Activated CD8-positive, alpha-beta T cell treated with anti-CD3 and anti-CD28 coated beads for 36 hours (primary cell): ENCODE measurements at places on chromosomes 16 and 17. TPM values are rescaled to one million over a fixed set of nuclear protein-coding genes. Genes with fewer than 3 reads are reported as not detected.

- no peak for DNase-seq
Observed at GRCh38 chr17:57892820-57893595, 43.2 kb upstream of the MRPS23 start.

DNA sequence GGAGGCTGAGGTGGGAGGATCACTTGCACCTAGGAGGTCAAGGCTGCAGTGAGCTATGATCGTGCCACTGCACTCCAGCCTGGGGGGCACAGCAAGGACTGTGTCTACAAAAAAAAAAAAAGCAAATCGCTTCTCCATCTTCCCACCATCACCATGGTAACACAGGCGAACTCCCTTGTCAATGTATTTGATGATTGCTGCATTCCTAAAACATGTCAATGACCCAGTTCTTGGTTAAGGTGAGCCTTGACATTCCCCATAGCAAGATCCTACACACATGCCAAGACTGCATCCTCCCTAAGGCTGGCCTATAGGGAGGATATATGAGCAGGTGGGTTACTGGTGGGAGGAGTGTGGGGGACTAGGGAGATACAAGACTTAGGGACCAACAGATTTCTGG, 12.2 kb downstream of the CNTNAP1 start:
- no peak for DNase-seq

The CASKIN1 gene
- total RNA-seq: 7.2 TPM

The PDP2 gene
- 31.2 TPM for total RNA-seq

The GAN gene
- total RNA-seq: 12.3 TPM
